CD14-positive monocyte (primary cell): ENCODE measurements at places on chromosomes 7 and 10. TPM values are rescaled to one million over a fixed set of nuclear protein-coding genes. Genes with fewer than 3 reads are reported as not detected.
A peak's percentile ranks its signal among the peaks of the same experiment; 100 is the strongest.

- DNase-seq, result no peak
These were observed 79.3 kb downstream of the GOLGA7B start for GRCh38 chr10:97928897-97929296.

NRBF2 gene
- 5.2 and 13.6 TPM in 2 replicates for polyA plus RNA-seq

DNA sequence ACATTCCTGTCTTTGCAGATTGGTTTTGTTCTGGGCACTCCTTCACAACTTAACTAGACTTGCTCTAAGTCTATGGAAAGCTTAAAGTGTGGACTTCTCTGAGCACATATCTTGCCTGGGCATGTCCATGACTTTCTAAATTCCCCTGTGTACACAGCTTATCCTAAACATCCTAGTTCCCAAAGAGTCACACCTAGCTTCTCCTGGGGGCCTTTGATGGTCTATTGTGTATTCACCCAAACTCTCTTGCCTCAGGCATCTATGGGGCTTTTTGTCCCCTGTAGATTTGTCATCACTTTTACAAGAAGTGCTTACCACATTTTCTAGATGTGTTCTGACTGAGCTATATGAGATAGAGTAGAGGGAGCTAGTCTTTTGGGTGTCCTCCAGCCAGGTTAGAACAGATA lies 12.2 kb upstream of the ZNF488 start:
- DNase-seq, result no peak

- no peak for DNase-seq
These were observed 54.7 kb downstream of the ARHGAP22 start for GRCh38 chr10:48550071-48550691.

GOLGA7B gene
- polyA plus RNA-seq, result 0.03 TPM in 1 of 2 replicates, not detected in the other

DNA sequence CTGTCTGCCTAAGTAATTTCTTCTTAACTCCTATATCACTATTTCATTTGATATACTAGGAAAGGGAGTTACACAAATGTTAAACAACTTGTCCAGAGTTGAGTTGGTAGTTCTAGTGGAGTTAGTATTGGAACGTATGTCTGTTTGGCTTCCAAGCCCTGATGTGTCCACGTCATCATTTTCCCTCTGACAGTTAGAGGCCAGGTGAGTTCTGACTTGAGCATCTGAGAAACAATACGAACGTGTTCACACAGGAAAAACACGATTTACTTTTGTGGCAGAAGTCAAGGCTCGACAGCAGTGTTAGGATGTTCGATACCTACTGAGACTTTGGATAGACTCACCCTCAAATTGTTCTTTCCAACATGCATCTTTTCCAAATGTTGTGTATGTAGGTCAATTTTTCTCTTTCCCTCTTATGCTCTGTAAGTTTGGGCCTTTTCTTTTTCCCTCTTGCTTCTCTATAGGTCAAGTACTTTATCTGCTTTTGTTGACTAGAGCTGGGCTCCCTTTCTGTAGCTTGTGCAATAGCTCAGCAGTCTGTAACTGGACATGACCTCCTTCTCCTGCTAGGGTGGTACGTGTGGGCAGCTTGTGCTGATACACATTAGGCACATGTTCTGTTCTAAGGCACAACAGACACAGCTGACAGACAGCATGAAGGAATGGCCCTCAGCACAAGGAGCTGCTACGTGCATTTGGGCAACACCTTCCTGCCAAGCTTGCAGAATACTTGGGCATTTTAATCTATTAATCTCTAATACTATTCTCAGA lies 222.9 kb downstream of the PTEN start:
- DNase-seq, result no peak

DNA sequence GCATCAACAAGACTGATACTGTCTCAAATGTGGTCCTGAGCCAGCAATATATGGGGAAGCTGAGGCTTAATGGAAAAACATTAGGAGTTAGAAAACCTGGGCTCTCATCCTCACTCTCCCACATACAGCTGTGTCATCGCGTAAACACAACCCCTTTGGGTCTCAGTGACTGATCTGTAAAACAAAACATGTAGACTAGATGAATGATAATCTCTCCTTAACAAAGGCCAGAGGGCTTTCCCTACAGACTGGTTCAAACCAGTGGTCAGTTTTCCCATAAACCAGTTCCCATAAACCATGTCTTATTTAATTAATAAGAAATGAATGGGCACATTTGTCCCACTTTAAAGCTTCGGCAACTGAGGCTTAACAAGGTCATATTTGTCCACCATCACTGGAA lies 48.1 kb downstream of the OSBPL3 start:
- no peak for DNase-seq

GHRHR gene
- polyA plus RNA-seq, result not detected

GRCh38 chr10:114754445-114755320 lies 66.9 kb upstream of the FHIP2A start:
- DNase-seq, result no peak

DNA sequence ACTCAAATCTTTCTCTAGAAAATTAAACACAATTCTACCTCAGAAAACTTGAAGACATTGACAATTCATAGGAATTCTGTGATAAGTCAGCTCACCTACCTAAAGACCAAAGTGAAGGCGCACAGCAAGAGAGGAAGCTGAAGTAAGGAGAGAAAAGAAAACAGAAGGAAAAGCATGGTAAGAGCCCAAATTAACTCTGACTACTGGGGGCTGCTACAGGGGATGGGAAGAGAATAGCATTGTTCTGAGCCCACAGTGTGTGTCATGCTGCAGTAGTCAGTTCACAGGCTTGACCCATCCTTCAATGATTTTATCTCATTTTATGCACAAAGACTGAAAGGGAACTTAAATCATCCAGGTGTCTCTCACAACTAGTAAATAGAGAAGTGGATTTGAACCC lies 111.3 kb downstream of the PTEN start:
- DNase-seq, result no peak

C7orf33 gene
- not detected for polyA plus RNA-seq

DNA sequence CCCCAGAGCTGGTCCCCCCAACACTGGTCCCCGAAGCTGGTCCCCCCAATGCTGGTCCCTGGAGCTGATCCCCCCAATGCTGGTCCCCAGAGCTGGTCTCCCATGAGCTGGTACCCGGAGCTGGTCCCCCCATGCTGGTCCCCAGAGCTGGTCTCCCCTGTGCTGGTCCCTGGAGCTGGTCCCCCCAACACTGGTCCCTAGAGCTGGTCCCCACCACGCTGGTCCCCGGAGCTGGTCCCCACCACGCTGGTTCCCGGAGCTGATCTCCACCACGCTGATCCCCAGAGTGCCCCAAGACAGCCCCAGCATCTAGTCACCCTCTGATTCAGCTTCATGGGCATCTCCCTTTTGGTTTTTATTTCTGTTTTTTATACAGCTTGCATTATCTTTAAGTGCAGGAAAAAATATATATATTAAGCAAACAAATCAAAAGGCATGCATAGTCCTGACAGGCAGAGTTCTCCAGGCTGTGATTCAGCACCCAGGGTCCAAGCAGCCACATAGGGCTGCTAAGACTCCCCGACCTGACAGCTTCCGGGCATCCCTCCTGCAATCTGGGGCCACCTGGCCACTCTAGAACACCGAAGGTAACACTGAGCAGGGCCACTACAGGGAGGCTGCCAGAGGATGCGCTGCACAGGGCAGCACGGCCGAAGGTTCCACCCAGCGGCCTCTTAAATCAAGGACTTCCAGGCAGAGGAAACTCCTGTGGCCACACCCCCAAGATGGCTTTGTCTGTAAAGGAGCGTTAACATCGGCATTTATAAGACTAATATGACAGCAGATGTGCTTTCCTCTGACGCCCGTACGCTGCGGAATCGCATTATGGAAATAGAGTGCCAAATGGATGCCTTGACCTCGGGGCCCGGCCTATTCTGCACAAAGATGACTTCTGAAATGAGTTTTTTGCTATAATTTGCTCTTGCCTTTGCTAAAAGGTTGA lies 215.0 kb downstream of the PTPRN2 start:
- DNase-seq, result no peak

PHYHIPL gene
- polyA plus RNA-seq, result not detected in 2 replicates

TMEM270 gene
- not detected for polyA plus RNA-seq

DNA sequence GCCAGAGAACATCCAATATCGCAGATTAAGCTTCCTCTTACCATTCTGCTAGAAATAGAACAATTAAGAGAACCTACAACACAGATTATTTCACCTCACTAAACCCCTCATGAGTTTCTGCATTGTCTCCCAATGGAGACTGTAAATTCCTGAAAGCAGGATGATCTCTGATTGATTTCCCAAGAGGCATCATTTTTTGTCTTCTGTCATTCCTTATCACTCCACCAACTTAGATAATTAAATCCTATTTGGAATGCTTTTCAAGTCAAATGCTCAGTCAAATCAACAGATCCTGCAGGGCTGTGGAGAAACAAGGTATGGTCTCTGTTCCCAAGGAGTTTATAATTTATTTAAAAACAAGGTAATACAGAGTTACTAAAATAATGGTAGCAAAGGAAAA lies 161.5 kb downstream of the MTERF1 start:
- DNase-seq, result no peak

CRYGN gene
- polyA plus RNA-seq, result not detected

PILRB gene
- 55.7 and 62.6 TPM in 2 replicates for polyA plus RNA-seq

ASB10 gene
- polyA plus RNA-seq, result not detected

FAM25G gene
- polyA plus RNA-seq, result not detected in 2 replicates

SEC31B gene
- 0.05 TPM for polyA plus RNA-seq

CLDN4 gene
- polyA plus RNA-seq, result 0.01 and 0.05 TPM in 2 replicates

GRCh38 chr10:114683593-114683992 lies 25.5 kb upstream of the ABLIM1 start:
- no peak for DNase-seq

KLF14 gene
- polyA plus RNA-seq, result not detected

GRCh38 chr7:24843821-24844434 lies 86.7 kb upstream of the GSDME start:
- DNase-seq, result no peak

DNA sequence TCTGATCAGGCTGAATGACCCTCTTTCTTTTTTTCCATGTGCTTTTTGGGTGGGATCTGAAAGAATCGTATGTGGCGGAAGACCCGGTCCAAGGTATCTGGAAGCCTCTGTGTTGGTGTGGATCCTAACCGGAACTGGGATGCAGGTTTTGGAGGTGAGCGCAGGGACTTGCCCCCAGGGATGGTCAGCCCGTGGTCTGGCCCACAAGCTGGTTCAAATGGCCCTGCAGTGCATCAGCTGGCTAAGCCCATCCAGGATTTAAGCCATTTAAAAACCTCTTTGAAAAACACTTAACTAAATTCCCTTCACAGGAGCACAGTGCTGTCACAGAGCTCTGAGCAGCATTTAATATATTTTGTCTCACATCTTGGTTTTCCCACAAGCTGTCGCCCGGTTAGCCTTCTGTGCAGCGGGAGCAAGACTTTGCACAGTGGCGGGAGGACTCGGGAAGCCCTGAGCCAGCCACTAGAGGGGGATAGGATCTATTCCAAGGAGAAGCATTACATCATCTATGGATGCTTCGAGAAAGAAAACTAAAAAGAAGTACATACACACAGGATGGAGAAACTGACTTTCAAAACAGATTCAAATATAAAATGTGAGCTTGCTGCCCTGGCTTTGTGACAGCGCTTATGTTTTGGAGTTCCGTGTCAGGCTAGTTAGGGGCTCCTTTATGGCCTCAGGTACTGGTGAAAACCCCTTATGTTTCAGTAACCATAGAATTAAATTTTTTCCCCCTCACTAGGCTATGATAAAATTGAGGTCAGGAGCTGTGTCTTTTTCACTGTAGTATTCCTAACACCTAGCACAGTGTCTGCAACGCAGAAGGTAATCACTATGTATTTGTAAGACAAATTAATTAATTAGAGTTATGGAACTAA lies 11.3 kb downstream of the CPA2 start:
- no peak for DNase-seq

PRSS37 gene
- polyA plus RNA-seq, result not detected

CYP3A7 gene
- not detected for polyA plus RNA-seq

DNA sequence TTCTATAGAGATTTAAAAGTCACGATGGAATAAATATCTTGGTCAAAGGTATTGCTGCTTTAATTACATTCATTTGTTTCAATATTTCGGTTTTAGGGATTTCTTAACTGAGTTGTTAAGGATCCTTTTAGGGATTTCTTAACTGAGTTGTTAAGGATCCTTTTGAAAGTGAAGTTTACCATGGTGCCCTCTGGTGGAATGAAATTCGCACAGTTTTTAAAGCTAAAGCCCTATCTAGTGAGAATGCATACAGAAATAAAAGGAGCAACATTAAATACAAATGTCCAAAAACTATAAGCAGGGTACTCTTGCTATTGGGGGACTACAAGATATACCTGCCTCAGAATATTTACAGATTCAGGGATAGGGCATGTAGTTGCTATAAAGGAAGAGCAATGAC lies 193.7 kb downstream of the RNLS start:
- DNase-seq, result peak; percentile 37

DNA sequence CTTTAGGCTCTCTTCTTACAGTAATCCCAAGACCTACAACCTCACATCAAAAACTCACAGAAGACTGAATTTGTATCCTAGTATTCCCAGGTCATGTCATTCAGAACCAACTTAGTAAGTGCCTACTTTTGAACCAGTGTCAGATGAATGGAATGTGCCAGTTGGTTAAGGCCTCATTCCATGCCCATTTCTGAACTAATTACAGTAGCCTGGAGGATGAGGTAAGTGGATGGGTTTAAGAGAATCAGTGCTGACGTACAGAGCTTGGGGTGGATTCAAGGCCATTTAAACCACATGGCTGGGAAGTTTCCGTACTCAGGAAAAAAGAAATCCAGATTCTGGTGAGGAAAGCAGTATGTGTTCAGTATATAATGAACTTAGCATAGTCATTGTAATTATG lies 21.9 kb upstream of the FOXP2 start:
- no peak for DNase-seq

PLXNA4 gene
- not detected for polyA plus RNA-seq

- DNase-seq, result peak; percentile 3
These were observed 19.5 kb upstream of the C10orf95 start for GRCh38 chr10:102470579-102471546.

DNA sequence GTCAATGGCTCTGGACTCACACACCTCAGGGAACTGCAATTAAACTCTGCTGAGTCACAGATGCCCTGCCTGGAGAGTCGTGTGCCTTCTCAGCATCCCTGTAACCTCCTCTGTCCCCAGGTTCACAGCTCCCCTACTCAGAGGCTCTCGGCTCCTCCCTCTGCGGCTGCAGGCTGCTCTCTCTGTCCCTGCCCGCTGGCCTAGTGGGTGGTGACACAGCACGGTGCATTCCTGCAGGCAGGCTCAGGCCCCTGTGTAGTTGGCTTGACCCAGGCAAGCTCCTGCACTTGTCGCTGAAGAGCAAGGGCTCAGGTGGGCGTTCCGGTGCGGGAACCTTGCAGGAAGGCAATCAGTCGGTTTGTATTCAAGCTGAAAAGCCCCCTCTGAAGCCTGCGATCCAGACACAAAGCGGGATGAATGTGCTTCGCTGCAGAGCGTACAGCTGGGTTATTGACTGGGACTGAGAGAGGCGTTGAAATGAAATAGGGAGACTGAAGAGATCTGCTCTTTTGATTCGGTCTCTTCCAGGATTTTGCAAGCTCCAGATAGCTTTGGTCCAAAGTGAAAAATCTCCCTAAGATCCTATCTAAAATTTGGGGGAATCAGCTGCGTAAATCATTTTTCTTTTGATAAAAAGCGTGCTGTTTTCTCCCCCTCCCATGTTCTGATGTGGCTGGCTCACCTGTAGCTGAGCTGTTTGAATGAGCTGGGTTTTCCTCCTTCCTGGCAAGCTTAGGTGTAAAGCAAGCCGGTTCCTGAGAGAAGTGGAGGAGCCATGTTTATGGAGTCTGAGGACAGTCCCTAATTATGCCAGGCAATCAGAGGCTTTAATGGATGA lies 208.7 kb upstream of the PHYHIPL start:
- DNase-seq, result no peak

GRCh38 chr7:155559519-155560108 lies 13.3 kb upstream of the CNPY1 start:
- DNase-seq, result no peak

SAMD9 gene
- polyA plus RNA-seq, result 7.2 TPM

ZNF853 gene
- polyA plus RNA-seq, result not detected
